ENCODE measurements at places on chromosomes 4 and X. TPM values are rescaled to one million over a fixed set of nuclear protein-coding genes. Genes with fewer than 3 reads are reported as not detected.

- no peak for DNase-seq
Observed at GRCh38 chr4:112884406-112884805, 165.0 kb upstream of the ANK2 start.

DNA sequence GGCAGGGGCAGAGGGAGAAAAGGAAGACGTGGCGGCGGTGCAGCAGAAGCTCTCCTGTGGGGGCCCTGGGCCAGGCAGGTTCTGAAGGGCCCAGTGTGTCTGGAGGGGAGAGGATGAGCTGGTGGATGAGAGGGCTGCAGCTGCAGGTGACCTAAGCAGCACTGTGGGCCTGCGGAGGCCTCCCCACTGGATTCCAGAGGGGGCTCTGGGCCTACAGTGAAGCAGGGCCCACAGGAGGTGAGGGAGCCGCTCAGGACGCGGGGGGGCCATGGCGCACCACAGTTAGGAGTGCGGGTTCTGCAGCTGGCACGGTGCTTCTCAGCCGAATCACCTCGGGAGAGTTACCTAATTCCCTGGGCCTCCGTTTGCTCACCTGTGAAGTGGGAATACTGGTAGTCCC lies 10.5 kb downstream of the ABLIM2 start:
- no peak for DNase-seq

DNA sequence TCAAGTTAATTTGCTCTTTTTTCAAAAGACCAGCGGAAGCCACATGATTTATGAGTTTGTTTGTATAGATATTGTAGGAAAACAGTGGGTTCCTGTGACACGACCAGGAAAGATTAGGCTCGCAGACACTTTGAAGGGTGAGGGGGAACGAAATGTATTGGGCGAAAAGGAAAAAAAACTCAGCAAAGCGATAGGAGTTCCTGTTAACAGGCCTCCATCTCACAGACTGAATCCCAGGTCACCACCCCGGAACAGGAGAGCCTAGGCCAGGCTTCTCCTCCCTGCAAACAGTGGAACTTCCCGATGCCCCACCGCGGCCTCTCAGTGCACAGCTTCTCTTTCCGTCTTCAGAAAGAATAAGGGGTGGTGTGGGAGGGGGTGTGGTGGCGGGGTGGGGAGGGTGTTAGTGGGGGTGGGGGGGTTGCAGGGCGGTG lies 181.8 kb upstream of the GPRIN3 start:
- DNase-seq: no peak

GIMD1 gene
- not detected for polyA plus RNA-seq

USP17L29 gene
- polyA plus RNA-seq: not detected

NUDT10 gene
- 0.16 TPM for polyA plus RNA-seq

KDR gene
- not detected for polyA plus RNA-seq

TMPRSS11D gene
- not detected for polyA plus RNA-seq

MAB21L2 gene
- polyA plus RNA-seq: not detected

Measured in A549 (cell line).